BE2C (cell line): ENCODE measurements at places on chromosomes 5 and 9.

- no peak for DNase-seq
Measured at GRCh38 chr9:16387382-16387781, 483.1 kb downstream of the BNC2 start.

- no peak for DNase-seq
Measured at GRCh38 chr5:138920181-138920580, 45.0 kb upstream of the LRRTM2 start.

DNA sequence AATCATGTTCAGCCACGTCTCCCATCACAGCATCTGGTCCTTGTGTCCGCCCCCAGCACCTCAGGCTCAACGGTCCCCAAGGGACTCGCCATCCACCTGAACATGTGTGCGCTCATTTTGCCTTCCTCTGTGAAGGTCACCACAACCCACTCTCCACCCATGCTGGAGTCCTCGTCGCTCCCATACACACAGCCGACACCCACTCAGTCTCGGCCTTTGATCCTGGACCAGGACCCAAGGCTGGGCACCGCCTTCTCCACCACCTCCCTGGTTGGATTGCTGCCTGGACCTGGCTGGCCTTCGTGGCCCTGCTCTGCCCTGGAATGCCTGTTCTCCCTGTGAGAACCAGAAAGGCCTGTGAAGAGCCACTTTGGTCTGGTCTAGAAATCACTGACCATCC, 60.3 kb downstream of the UBE2QL1 start:
- DNase-seq = no peak

DNA sequence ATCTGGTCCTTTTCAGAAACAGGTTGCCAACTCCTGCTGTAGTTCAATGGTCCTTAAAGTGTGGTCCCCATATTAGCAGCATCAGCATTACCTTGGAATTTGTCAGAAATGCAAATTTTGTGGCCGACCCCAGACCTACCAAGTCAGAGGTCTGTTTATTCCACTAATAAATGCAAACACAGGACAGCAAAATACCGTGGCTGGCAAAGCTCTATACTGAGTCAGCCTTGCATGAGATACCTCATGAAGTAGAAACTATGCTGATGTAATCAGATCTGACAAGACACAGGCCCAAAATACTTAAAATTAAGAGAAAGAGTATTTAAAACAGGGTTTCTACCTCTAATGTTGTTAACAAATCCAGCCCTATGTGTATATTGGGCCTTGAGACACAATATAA, 3.0 kb downstream of the GOLM1 start:
- no peak for DNase-seq

DNA sequence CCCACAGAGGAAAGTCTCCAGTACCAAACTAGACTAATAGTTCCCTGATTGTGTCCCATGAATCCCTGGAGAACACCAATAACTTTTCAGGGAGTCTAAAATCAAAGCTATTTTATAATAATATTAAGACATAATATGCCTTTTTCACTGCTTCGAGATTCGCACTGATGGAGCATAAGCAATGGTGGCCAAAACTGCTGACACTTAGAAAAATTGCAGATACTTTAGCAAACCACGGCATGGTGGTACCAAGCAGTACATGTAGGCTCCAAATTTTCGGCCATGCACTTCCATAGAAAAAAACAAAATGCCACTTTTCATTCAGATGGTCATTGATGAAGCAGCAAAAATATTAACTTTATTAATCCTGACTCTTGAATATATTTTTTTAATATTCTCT, 100.3 kb upstream of the PCSK1 start:
- no peak for DNase-seq

DNA sequence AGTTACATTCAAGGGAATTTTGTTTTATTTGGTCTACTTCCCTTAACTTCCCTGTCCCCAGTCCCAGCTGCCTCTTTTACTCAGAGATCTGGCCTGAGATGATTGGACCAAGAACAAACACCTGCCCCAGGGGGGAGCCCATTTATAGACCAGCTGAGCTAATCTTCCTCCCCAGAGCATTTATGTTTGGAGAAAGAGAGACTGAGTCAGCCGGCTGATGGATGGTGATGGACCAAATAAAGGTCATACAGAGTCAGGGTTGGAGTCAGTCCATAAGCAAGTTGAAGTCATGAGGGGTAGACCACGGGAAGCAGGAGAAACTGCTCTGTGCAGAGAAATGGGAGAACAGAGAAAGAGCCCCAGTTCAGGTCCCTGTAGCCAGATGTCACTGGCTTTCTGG, 77.7 kb downstream of the TMEM174 start:
- DNase-seq = no peak
